Germinal center (tissue), 1 donor: ENCODE measurements at places on chromosomes 7 and 10.

GRCh38 chr10:132885451-132886210 lies 56.7 kb downstream of the CFAP46 start:
- DNase-seq = no peak

DNA sequence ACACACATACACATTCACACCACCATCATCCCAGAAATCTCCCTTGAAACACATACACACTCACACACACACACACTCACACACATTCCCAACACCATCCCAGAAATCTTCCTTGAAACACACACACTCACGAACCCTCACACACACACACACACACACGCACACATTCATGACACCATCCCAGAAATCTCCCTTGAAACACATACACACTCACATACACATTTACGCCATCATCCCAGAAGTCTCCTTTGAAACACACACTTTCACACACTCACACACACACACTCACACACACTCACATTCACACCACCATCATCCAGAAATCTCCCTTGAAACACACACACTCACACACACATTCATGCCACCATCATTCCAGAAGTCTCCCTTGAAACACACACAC lies 360 bp upstream of the OPN4 start:
- no peak for DNase-seq

DNA sequence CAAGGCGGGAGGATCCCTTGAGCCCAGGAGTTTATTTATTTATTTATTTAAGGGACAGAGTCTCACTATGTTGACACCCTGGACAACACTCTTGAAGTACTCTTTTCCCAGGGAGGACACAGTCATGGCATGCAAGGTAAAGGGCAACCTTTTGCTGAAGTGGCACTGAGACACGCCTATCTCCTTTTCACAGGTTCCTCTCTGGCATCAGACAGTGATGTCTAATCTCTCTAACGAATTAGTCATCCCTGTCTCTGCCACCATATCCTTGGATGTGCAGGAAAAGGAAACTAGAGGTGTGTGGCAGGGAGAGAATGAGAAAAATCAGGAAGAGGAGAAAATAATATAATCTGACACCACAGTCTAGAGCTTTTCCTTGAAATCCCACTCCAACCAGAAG lies 19.5 kb downstream of the CPVL start:
- DNase-seq = no peak

DNA sequence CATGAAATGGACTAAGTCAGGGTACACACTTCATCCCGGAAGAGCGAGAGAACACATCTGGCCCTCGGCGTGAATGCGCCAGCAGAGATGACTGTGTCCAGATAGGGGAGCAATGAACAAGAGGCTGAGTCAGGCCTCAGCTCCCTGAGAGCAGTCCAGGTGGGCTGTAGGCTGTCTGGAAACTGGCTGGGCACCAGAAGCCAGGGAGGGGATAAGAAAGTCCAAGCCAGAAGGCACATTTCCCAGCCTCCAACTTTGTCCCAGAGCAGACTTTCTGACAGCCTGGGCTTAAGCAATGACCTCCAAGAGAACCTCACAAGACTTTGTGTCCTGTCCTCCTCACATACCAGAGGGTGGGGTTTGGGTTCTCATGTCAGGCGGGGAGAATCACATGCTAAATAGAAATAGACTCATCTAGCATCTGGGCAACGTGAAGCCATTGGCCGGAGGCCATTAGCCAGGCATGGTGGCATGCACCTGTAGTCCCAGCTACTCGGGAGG lies 157.2 kb downstream of the ARHGAP12 start:
- DNase-seq = no peak

GRCh38 chr10:124262234-124262865 lies 156.4 kb downstream of the OAT start:
- no peak for DNase-seq

GRCh38 chr10:110226926-110227641 lies 19.7 kb downstream of the MXI1 start:
- DNase-seq = peak; percentile 78

GRCh38 chr10:58488921-58489320 lies 23.8 kb upstream of the BICC1 start:
- no peak for DNase-seq

DNA sequence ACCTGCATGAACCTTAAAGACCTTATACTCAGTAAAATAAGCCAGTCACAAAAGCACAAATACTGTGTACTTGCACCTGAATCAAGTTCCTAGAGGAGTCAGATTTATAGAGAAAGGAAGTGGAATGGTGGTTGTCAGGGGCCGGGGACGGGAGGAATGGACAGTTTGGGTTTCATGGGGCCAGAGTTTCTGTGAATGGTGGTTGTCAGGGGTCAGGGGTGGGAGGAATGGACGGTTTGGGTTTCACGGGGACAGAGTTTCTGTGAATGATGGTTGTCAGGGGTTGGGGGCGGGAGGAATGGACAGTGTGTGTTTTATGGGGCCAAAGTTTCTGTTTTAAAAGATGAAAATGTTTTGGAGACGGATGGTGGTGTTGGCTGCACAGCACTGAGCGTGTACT lies 260.0 kb upstream of the MKI67 start:
- no peak for DNase-seq

DNA sequence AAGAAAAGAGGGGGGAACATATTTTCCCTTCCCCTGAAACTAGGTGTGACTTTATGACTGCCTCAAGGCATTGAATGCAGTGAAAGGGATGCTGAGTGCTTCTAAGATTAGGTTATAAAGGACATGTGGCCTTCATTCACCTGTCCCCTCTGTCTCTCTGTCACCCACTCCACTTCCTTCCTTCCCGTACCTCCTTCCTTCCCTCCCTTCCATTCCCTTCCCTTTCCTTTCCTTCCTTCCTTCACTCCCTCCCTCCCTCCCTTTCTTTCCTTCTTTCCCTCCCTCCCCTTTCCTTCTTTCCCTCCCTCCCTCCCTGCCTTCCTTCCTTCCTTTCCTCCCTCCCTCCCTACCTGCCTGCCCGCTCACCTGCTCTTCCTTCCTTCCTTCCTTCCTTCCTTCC lies 4.5 kb upstream of the ZKSCAN1 start:
- DNase-seq = no peak

DNA sequence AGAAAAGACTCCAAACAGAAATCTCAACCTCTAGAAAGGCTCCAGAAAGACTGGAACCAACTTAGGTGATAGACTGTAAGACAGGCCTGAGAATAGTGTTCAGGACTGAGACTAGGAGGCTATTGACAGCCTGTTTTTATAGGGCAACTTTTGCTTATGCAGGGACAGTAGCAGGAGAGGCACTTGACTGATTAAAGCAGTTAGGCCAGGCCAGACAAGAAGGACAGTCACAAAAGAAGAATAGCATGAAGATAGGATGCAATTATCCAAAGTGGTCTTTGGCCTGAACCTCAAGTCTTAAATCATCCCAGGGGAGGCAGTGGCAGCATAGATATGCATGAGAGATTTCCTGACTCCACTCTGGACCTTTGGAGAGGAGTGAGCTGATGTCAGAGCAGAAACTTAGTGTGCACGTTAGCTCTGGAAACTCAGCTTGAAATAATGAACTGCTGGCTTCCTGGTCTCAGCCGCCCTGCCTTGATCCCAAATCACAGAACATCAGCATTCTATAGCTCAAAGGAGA lies 290.6 kb downstream of the SORCS3 start:
- no peak for DNase-seq

- no peak for DNase-seq
Measured at GRCh38 chr10:78313636-78314035, 280.0 kb downstream of the RPS24 start.

DNA sequence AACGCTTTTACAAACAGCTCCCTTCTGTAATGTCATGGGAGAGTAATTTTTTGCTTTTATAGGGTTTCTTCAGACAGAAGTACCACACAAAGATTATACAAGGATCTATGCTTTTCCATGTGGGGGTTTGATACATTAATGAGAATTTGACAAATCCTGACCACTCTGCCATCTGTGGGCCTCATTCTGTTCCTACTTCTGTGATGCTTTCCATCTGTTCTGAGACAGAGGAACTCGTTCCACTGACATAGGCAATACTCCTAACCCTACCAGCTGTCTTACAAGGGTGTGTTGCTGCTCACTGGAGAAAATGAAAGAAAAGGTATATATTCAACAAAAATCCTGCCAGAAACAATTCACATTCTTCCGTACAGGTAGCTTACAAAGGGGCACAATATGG lies 59.4 kb upstream of the NAMPT start:
- no peak for DNase-seq

DNA sequence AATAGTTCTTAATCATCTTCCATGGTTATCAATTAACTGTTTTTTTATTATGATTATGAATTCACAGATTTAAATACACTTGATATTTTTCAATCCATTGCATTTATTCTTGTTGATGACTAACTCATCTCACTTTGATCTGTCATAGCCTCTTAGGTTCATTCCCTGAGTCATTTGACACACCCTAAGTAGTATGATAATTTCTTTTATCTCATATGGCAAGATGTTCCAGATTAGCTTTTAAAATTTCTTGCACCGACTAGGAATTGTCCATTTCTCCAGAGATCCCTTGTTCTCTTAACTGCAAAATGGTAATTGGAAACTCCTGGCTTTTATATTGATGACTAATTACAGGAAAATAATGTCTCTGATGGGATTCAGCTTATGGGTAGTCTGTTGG lies 87.6 kb upstream of the CCDC6 start:
- DNase-seq = no peak

- no peak for DNase-seq
Measured at GRCh38 chr7:539731-540411, 20.2 kb upstream of the PDGFA start.

- DNase-seq = peak; percentile 83
Measured at GRCh38 chr7:2508327-2509215, 11.0 kb upstream of the LFNG start.

- no peak for DNase-seq
Measured at GRCh38 chr10:119006451-119007210, 22.9 kb upstream of the NANOS1 start.

- peak; percentile 47 for DNase-seq
Measured at GRCh38 chr7:87876869-87877234, 559 bp downstream of the DBF4 start.

- DNase-seq = no peak
Measured at GRCh38 chr7:68148440-68148839, 1151.8 kb downstream of the TYW1 start.

DNA sequence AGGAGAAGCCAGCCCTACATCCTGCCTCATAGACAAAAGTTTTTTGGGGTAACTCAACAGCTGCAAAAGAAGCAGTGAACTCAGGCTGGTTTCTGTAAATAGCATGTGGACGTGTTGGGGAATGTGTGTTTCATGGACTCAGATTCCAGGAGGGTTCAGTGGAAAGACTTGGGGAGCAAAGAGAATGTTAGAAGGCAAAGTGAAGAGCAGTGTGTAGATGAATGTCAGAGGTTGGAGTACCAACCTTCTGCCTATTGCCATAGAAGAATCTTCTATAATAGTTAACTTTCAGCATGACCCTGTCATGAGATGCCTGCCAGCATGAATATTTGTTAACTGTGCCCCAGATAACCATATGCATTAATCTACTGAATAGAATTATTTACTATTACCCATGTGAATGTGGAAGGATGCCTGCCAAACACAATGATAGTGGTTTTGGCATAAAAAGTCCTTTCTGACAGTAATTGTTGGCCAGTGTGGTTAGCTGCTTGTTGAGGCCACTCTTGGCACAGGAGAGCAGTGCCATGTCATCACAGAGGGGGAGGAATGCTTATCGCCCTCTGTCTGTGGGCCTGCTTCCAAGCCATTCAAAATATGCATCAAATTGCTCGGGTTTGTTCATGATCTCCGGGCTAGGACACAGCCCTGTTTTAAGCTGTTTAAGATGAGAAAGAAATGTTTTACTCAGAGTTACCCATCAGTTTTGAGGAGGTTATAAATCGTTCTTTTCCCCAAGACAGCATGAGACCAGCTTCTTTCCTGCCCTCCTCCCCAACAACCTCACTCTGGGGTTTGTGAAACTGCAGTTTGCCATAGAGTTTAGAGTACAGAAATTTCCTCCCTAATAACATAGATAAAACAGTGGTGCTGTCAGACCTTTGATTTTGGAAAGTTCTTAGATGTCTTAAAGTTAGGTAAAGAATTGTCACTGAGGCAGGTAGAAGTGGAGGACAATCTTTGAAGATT lies 165.3 kb downstream of the WNT2 start:
- DNase-seq = no peak

DNA sequence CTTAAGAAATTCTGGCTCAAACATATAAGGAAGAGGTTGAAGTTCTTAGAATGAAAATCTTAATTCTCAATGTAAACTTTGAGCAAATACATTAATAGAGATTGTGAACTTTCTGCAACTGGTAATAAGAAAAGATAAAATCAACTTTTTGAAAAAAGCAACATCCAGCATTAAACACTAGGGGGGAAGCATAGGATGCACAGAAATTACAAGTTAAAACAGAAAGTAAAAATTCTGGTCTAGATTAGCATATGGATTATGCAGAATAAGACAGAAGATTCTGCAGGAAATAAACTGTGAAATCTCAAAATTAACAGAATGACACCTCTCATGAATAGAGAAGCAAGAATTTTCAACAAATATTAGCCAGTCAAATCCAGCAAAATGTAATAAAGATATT lies 38.0 kb upstream of the CAV2 start:
- no peak for DNase-seq

GRCh38 chr7:6228361-6229229 lies 43.8 kb downstream of the CYTH3 start:
- peak; percentile 38 for DNase-seq

DNA sequence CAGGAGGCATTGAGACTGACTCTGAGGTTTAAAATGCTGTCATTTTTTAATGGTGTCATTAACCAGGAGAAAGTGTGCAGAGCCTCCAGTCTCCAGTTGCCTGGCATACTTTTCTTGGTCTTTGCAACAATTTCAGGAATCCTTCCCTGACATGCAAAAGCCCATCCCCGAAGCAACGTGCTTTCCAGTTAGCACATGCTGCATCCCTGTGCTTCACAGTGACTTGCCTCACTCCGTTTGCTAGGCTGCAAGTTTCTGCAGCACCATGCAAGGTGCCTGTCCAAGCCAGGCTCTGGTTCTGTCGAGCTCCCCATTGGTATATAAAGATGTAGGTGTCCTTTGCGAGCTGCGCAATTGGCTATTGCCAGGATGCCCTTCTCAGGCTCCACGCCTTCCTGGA lies 135.0 kb downstream of the GALNT17 start:
- no peak for DNase-seq

DNA sequence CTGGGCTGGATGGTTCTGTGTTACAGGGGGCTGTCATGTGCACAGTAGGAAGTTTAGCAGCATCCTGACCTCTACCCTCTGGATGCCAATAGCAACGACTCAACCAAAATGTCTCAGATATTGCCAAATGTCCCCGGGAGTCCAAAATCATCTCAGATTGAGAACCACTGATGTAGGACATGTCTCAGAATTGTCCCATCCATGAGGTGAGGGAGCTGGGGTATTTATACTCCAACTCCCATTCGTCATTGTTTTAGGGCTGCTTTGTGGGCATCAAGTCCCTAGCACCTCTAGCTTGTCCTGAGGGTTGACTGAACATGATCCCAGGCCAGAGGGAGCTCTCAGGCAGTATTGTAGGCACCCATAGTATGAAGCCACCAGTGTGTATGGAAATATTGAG lies 25.2 kb upstream of the COMTD1 start:
- DNase-seq = no peak

DNA sequence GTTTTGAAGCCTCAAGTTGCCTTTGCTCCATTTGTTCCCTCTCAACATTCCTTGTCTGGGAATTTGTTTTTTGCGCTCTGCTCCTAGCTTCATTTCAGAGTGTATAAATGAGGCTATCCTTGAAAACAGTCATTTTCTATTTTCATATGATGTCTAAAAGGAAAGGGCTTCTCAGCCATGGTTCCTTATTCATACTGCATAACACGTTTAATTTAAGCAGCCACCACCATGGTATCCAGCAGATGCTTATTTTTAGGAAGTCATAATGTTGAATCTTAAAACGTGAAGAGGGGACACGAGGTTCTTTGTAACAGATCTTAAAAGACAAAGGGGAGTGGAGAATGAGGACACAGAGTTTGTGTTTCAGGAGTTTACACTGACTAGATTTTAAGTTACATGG lies 14.5 kb downstream of the POU6F2 start:
- no peak for DNase-seq
